ENCODE measurements at places on chromosomes 11 and 22.

- DNase-seq = peak; percentile 62
These were observed 3.4 kb downstream of the AGBL2 start for GRCh38 chr11:47711816-47712215.

GRCh38 chr11:16928044-16928443 is 86.2 kb downstream of the PLEKHA7 start:
- no peak for DNase-seq

GRCh38 chr11:31805037-31805628 is 6.0 kb downstream of the PAX6 start:
- no peak for DNase-seq

DNA sequence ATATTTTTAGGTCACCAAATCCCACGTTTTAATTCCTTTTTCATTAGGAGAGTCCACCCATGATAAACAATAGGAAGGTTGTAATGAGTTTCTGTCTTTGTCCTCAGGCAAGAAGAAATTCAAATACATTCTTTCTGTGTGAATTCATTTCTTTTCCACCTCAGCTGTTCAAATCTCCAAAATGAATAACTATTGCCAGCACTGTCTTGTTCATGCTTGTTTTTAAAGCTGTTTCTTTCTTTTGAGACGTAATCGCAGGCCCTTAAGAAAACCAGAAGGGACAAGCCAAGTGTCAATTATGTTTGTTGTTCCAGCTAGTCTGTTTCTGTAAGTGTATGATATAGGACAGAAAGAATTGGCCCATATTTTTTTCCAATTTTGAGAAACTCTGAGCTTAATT is 20.2 kb downstream of the MMP27 start:
- no peak for DNase-seq

DNA sequence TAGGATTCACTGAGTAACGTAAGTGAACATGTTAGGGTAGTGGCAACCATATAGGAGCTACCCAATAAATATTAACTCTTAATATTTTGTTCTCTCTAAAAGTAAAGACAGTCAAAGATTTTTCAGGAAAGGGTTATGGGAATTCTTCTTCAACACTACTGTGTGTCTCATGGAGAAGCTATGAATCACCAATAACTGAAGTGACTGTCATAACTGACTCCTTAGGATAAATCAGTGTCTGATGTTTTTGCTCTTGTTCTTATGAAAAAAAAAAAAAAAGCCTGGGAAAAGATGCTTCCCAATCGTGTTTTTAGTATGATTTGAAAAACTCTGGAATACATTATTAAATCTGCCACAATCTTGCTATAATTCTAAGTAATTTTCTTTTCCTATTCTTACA is 111.2 kb upstream of the CEP126 start:
- DNase-seq = no peak

Data from mesenteric fat pad (tissue), 1 donor.